ENCODE measurements at places on chromosomes 11 and 22. TPM values are rescaled to one million over a fixed set of nuclear protein-coding genes. Genes with fewer than 3 reads are reported as not detected.

The SMIM35 gene
- total RNA-seq, result 1.0 TPM

DNA sequence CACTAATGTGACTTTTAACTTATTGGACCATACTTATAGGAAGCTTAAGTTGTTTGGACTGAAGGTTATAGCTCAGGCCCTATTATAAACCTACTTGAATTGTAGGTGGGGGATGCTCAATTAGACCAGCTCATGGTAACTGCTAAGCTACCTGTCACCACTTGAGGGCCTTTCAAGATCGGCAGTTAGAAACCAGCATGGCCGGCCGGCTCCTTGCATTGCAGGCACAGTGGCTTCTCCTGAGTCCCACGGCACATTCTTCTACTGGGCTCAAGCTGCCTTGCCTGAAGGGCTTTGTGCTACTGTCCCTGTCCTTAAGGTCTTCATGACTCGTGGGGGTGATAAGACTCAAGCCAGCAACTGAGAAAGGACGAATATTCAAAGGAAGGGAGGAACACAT lies 70.8 kb downstream of the TBC1D22A start:
- DNase-seq, result no peak

DNA sequence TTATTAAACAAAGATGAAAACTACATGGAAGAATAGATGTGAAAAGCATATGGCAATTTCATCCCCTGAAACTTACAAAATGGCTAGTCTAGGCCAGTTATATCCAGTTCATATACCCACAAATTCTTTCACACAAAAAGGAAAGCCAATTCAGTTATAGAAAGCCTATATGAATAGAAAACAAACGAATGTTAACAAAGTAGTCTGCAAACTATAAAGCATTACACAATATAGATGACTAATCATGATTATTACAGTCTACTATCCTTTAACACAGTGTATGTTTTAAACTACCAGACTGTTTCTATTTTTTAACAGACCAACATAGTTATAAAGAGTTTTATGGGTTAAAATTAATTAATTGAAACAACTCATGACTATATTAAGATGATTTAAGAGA lies 12.1 kb downstream of the DCUN1D5 start:
- DNase-seq, result no peak

GRCh38 chr11:10255388-10256125 lies 38.5 kb downstream of the SBF2 start:
- no peak for DNase-seq

GRCh38 chr22:46515208-46516111 lies 22.0 kb downstream of the CELSR1 start:
- no peak for DNase-seq

Measured in T-cell (primary cell).